SK-N-SH (cell line): ENCODE measurements at places on chromosomes 1 and 21.

- no peak for DNase-seq
Measured at GRCh38 chr1:239233626-239234025, 152.7 kb upstream of the CHRM3 start.

- DNase-seq, result peak; percentile 40
Measured at GRCh38 chr1:202958544-202959275, 598 bp upstream of the ADIPOR1 start.

- DNase-seq, result no peak
Measured at GRCh38 chr1:164363980-164364379, 195.0 kb upstream of the PBX1 start.

DNA sequence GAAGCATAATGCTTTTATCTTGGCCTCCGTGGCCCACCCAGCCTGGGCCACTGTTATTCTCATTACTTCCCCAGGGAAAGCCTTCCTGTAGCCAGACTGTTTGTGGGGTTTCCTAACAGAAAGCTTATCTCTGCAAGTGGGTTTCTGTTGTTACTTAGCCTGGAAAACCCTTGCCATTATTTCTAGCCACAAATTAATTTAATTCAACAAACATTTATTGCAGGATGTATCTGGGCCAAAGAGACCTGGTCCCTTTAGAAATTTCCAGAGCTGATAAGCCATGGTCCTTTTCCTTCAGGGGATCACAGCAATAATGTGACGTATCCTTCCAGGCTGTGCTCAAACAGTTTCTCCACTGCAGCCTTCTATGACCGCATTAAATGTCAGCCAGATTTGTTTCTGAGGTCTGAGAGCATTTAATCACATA, 20.9 kb downstream of the TNN start:
- DNase-seq, result peak; percentile 75

DNA sequence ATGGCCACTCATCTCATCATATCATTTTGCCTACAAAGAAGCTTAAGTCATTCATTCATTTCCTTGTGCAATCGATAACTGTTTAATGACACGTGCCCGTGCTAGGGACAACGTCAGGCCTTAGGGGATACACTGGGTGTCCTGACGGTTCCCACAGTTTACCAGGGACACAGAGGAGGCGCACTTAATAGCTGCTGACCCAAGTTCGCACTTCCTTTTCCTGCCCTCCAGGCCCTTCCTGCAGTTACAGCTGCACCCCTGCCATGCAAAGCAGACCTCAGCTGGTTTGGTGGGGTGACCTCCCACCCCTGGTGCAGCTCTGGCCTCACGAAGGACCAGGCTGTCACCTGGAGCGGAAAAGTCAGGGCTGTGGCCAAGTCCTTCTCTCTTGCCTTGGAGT, 4.2 kb downstream of the SPATA21 start:
- no peak for DNase-seq

- no peak for DNase-seq
Measured at GRCh38 chr1:208344202-208344857, 100.1 kb upstream of the PLXNA2 start.

GRCh38 chr21:41090981-41091380, 77.0 kb upstream of the BACE2 start:
- DNase-seq, result no peak

DNA sequence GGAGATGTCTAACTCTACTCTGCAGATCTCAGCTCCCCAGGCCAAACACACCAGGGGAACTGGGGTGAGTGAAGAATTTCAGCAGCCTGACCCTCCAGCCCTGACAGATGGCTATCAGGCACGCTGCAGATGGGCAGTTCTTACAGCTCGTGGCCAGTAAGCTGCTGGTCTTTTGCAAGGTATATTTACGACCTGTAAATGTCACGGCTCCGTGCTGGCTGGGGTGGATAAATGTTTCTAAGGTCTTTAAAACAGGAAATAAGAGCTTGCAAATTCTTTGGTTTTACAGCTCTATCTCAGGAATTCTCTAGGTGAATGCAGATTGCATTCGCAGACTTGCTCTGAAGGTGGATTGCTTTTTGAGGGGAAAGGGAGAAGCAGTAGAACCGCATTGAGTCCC, 10.1 kb downstream of the DOP1B start:
- peak; percentile 35 for DNase-seq

- DNase-seq, result peak; percentile 94
Measured at GRCh38 chr1:7646981-7647901, 123.9 kb upstream of the VAMP3 start.

DNA sequence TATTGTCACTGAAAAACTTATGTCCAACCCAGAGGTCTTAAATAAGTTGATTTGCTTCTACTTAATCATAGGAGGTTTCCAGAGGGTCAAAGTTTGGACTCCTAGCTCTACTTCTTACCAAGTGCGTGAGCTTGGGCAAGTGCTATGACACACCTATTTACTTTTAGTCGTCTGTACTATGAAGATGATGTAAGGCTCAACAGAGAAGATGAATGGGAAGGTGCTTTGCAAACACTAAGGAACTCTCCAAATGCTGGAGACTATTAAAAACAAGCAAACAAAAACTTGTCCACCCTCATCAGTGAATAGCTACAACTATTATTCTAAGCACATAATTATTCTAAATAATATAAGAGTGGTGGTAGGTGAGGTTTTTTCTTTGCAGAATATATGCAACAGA, 232.3 kb upstream of the USP24 start:
- DNase-seq, result no peak

DNA sequence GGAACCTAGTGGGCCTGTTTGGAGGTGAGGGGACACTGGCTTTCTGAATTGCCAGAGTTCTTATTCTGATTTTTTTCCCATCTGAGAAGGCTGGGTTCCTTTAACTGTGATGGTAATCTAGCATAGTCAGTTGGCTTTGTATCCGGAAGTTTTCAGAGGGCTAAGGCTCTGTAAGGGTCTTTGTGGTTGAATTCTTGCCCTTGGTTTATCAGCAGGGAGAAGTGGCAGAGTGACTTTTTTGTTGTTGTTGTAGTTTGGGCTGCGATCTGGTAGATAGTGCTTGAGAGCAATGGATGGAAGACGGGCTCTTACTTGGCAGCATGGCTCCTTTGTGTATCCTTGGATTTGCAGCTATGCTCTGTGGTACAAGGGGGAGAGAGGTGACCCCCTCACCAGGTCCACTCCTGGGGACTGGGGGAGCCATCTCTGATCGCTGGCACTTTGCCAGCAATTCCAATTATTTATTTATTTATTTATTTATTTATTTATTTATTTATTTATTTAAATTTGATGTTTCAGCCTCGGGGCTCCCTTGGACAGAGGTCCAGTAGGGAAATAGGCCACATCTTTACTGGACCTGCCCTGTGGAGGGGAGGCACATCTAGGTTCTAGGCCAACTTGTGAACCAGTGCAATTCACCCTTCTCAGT, 18.5 kb downstream of the TCP10L start:
- no peak for DNase-seq

DNA sequence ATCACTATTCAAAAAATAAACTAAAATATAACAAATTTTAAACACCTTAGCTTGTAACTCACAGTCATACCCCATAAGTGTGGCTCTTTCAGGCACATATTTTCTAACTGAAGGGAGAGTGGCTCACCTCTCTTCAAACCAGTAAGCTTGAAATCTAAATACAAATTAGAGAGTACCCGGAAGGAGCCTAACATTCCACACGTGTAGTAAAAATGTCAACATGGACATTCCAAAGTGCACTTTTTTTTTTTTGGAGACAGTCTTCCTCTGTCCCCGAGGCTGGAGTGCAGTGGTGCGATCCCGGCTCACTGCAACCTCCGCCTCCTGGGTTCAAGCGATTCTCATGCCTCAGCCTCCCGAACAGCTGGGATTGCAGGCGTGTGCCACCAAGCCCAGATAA, 275.6 kb upstream of the ADGRL2 start:
- DNase-seq, result no peak

DNA sequence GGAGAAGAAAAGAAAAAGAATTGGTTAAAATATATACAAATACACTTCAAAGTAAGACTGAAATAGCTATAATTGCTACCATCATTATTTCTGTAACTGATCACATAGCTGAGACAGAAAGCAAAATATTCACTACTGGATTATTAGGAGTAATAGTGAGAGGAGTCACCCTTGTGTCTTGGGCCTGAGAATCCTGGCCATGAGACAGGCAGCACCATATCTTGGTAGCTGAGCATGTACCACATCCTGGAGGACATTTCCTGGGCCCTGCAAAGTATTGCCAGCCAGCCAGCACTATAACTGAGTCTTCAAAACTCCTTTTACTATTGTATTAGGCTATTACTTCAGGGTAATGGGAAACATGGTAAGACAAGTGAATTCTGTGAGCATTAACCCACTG, 63.5 kb downstream of the C1orf185 start:
- no peak for DNase-seq

DNA sequence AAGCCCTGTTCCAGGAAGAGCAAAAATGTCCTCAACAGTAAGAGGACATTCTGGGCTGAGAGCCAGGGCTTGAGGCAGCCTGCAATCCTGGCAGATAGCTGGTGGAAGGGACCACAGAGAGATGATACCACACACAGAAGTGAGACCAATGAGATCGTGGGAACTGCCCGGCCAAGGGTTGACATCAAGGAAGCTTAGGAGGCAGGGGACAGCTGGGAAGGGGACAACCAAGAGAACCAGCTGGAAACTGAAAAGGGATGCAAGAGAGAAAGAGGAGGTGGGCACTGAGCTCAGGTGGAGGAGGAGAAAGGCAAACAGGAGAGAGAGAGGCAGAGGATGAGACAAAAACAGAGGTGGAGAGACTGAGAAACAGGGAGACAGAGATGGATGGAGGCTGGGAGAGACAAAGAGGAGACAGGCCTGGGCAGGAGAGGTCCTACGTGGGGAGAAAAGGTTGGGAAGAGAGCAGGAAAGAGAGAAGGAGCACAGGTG, 9.2 kb downstream of the PDZK1IP1 start:
- peak; percentile 12 for DNase-seq

DNA sequence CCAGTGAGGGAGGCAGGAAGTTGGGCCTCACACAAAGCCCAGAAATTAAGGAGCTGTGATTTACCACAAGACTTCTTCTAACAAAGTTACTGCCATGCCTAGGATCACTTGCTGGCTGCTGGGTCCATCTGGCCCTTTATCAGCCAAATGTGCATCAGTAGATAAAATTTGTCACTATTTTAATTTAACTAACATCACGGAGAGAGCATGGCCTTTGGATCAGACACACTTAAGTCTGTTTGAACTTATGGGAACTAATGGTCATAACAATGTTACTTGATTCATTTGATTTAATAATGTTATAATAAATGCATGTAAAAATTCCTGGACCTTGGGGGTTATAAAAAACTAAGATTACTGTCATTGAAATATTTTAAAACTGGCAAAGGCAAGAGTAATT, 67.2 kb upstream of the CCDC190 start:
- DNase-seq, result peak; percentile 39

DNA sequence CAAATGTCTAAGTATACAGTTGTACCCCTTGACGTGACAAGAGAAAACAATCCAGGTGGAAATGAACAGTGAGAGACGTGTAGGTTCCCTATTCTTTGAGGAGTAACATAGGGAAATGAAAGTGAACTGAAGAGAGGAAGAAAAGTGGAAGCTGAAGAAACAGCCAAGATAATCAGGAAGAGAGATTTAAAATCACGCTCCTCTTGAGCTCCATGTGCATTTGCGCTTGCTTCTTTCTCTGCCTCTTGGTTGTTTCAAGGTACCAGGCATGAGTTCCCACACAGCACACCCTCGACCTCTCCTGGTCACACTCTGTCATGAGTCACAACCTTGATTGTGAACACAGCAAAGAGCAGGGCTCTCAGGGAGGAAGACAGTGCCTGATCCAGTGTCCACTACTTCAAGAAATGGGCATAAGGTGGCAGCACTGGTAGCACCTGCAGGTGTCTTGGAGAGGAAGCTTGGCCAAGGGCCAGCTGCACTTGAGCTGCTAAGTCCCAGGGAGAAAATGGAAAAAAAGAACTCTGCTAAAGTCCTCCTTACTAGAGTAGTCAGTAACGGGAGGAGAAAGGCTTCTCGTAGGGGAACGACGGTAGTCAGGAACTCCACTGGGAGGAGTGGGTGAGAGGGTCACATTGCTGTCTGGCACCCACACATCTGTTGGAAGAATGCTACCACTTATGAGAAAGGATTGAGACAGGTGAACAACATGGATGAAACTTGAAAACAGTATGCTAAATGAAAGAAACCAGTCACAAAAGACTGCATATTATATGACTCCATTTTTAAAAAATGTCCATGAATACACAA, 18.3 kb upstream of the ARID1A start:
- peak; percentile 39 for DNase-seq

GRCh38 chr1:97061604-97062003, 340.0 kb downstream of the PTBP2 start:
- DNase-seq, result no peak

- no peak for DNase-seq
Measured at GRCh38 chr1:107950464-107950863, 14.5 kb downstream of the VAV3 start.

DNA sequence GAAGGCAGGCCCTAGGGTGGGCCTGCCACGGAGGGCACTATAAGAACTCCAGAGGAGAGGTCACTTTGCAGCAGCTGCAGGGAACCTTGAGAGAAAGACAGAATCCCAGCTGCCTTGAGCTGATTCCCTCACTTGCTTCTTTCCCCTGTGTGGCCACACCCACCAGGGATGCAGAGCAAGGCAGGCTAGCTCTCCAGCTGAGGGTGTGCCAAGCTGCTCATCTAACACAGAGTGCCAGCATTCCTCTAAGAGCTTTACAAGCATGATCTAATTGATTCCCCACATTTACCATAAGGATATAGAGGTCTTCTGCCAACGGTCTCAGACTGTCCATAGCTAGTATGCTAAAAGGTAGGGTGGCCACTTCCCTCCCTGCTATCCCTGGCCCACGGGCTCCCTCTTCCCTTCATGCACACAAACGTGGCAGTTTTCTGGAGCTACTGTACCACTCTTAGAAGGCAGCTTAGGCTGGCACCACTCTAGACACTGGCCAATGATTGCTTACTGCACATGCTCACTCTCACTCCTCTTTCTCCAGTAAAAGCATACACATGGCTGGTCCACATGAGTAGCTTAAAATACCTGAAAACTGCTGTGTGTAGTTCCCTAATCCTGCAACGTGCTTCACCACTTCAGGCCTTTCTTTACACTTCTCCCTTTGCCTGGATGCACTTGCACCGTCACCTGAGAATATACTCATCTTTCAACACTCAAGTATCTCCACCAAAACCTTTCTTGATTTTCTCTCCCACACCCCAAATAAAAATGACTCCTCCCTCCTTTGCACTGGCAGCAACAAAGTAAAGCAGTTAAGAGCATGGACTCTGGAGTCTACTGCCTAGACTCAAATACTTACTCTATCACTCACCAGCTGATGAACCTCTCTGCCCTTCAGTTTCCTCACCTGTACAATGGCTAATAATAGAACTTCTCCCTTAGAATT, 57.7 kb downstream of the DMAP1 start:
- no peak for DNase-seq

DNA sequence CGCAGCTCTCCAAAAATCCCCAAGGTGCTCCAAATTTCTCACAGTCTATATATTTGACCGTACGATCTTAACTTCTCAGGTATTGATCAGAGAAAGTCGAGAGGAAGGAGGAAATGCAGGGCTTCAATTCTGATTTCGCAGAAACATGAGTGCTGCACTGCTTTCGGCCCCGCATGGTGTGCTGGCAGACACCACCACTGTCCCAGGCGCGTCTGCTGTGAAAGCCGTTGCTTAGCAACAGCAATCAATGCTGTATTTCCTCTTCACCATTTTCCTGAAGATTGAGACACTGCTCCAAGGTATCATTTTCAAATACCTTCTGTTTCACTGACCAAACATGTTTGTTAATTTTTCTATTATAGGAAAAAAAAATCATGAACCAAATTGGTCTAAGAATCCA, 296.3 kb downstream of the SMYD3 start:
- peak; percentile 39 for DNase-seq
